Progenitor cell of endocrine pancreas (in vitro differentiated cells): ENCODE measurements at places on chromosomes 6 and 20.
A peak's percentile ranks its signal among the peaks of the same experiment; 100 is the strongest.

DNA sequence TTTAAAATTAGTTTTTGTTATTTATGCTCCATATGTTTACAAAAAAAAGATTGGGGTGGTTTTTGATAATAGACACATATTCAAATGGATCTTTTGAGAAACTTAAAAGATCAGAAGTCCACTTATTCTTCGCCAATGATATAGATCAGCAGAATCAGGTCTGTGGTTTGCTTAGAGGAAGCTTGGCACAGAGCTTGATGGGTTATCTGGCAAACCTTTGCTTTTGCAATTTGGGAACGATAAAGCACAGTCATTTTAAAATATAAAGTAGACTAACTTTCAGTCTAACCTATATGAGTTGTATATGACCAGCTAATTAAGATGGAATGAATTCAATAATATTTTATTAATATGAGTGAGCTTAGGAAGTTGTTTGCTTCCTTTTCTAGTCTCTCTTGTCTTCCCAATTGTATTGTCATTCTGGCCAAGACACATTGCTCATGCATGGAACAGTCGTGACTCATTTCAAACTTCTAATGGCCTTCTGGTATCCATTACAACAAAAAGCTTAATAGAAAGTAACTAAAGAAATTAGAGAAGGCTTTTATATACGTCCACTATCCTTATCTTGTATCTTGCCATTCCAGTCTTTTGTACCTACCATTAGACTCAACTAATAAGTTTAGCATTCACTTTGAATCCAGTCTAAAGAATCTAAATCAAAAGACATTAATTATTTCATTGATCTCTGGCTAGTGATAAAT is 118.7 kb downstream of the TBX18 start:
- DNase-seq = no peak

DNA sequence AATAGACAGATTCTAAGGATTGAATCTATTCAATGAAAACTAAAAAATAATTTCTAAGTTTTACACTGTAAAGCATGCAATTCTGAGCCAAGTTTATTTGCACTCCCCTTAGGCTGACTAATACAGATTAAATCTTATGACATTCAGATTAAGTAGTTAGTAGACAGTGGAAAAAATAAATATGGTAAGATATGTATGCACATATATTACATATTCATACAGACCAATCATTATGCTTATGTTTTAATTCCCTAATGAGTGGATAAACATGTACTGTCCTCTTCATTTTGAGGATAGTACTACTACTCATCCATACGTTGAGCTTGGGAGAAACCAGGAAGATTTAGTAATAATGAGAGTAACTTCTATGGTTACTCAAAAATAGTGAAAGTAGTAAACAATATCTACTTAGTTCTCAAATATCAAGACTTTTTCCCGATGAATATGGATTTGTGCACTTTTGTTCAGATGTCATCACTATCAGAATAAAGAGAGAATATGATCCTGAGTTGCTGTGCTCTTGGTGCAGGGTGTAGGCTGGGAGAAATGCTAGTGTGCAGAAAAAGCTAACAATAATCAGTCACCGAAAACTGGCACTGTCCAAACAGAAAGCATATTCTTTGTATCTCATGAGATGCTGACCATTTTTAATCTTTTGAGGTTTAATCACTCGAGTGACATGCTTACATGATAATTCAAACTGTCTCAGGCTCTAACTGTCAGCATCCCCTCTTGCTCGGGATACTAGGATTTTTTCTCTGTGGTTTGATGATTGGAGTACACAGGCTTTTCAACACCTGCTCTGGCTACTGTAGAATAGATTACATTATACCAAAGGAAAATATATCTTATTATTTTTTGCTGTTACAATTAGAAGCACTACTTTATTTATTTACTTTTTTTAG is 111.6 kb downstream of the EPHA7 start:
- no peak for DNase-seq

- no peak for DNase-seq
Measured at GRCh38 chr6:17088091-17088611, 13.7 kb upstream of the STMND1 start.

- no peak for DNase-seq
Measured at GRCh38 chr20:6496874-6497273, 270.6 kb upstream of the BMP2 start.

DNA sequence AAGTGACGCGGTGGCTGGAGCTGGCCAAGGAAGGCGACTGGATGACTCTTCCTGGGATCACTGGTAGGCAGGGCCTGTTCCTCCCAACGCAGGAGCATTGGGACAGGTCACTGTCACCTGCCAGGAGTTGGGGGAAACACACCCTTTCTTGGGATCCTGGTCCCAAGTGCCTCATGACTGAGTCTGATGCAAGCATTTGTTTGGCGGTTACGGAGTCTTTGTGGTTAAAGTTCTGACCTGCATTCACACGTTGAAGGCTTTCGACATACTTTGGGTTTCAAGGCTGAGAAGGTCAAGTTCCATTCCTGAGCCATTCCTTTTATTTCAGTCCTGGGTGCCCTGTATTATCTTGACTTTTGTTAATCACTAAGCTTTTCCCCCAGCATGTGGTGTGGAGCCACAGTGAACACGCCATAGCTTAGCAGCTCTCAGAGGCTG is 6.0 kb downstream of the PNLDC1 start:
- no peak for DNase-seq

DNA sequence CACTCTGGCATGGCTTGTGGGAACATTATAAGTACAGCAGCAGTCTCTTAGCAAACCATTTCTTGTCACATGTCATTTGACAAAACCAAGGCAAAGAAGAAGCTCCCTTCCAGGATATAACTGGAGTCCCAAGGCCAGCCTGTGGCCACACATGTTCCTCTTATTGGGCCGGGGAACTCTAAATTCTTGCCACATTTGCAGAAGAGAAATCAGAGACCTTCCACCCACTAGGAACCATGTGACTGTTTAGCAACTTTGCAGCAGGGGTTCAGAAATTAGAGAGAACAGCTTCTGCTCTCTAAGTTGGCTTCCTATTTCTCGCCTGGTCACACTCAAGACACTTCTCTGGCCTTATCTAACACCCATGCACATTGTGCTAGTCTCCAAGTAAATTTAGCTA is 20.4 kb upstream of the MEP1A start:
- no peak for DNase-seq

GRCh38 chr6:161813156-161813555 is 539.3 kb upstream of the AGPAT4 start:
- DNase-seq = no peak

DNA sequence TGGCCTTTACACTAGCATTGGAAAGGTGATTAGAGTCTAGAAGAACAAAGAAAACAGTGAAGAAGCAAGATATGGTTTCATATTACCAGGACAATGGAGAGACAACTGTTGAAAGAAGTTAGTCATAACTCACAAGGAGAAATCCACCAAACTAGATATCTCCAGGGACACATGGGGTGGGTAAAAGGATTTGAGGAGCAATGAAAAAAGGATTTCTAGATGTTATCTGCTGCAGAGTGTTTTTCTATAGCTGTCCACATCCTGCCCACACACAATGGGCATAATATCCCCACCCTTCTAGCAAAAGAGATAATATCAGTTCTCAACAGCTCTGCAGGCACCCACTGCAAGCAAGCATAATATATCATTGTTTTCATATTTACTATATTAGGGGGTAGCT is 303.1 kb downstream of the HAO1 start:
- no peak for DNase-seq

DNA sequence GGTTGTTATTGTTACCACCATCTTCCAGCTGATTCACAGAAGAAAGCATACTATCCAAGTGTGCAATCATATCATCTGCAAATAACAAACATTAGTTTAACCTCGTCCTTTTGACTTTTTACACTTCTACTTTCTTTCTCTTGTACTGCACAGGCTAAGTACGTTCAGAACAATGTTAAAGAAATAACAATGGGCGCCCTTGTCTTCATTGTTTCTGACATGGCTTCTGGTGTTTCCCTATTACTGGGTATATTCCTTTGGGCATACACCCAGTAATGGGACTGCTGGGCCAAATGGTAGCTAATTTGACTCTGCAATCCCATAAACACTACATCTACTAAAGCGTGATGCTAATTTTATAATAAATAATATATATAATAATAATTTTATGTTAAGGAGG is 146.7 kb downstream of the GJA10 start:
- no peak for DNase-seq

DNA sequence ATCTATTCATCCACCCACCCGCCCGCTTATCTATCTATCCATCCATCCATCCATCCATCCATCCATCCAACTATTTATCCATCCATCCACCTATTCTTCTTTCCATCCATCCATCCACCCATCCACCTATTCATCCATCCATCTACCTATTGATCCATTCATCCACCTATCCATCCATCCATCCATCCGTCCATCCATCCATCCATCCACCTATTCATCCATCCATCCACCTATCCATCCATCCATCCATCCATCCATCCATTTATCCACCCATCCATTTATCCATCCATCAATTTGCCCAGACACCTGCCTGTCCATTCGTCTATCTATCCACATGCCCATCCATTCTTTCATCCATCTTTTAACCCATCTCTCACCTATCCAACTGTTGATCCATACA is 71.1 kb upstream of the PMEPA1 start:
- DNase-seq = no peak

- no peak for DNase-seq
Measured at GRCh38 chr6:124793398-124793797, 168.8 kb upstream of the RNF217 start.

DNA sequence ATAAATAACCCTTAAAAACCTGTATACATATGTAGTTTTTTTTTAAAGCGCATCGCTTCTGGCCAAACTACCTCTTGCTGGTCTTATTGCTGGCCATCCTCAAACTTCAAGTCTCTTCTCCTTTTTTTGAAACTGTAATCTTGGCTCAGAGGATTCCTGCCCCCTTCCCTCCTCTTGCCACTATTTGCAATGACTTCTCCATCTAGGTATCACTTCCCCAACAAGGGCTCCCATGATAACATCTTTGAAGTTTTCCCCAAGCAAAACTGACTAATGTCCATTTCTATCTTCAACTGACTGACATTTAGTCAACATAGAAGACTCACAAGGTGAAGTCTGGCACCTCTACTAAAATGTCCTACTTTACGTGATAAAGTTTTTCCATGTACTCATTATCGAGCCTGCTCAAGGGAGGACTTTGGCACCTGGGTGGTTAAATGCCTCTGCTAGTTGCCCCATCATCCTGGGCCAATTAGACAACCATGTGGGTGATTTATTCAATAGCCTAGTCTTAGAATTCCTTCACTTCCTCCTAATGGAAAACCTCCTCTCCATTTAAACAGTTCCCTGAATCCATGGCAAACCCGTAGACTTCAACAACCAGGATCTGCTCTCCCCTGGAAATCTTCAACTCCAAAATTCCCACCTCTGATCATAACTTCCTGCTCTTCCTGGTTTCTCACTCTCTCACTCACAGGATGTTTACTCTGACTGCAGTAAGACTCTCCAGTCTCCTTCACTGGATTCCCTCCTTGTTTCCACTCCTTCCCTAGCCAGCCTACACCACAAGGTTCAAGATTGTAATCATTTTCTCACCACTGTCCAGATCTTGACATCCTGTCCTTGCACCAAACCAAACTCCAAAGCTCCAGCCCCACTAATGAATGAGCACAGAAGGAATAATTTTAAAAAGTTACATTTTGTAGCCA is 9.4 kb upstream of the PLAGL1 start:
- no peak for DNase-seq

GRCh38 chr20:17225851-17226409 is 910 bp upstream of the PCSK2 start:
- peak; percentile 17 for DNase-seq

- DNase-seq = no peak
Measured at GRCh38 chr6:30684386-30685156, 1.9 kb downstream of the PPP1R18 start.

DNA sequence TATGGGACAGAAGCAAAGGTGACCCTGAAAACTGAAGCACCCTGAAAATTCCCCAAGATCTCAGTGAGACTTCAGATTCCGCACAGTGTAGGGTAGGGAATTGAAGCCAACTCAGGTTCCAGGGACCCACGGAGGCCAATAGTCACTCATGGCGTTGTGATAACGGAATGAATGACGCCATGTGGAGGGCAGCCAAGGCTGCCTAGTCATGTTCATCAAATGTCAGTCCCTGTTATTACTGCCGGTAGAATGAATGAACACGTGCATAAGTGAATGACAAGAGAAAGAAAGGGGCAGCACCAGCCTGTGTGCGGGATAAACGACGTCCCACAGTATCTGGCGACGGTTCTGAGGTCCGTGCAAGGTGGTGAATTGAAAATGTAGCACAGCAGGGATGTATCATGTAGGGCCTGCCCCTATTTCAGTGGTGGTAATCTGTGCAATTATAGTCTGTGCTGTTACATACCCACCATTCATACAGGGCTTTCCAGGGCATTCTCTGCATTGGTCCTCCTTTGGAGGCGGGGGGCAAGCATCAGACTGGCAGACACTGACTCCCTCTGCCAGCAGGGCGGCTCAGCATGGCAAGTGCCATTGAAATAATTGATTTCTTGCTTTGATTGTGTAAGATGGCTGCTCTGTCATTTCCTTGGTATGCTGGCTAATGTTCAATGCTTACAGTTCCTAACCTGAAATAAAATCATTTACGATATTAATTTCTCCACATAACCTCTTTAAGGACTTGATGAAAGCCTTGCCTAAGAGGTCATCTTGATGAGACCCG is 386.9 kb downstream of the CDH4 start:
- no peak for DNase-seq

GRCh38 chr6:74891349-74891831 is 314.5 kb downstream of the COL12A1 start:
- no peak for DNase-seq

- no peak for DNase-seq
Measured at GRCh38 chr6:47073125-47074110, 31.3 kb upstream of the ADGRF1 start.
